Gastrocnemius medialis (tissue), 4 donors: ENCODE measurements at places on chromosomes 13 and 19.

DNA sequence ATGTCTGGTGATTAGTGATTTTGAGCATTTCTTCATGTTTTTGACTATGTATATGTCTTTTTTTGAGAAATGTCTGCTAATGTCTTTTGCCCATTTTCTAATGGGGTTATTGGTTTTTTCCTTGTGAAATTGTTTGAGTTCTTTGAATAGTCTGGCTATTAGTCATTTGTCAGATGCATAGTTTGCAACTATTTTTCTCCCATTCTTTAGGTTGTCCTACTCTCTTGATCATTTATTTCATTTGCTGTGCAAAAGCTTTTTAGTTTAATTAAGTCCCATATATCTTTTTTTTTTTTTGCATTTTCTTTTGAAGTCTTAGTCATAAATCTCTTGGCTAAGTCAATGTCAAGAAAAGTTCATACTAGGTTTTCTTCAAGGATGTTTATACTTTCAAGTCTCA, 449.8 kb downstream of the DACH1 start:
- no peak for DNase-seq

DNA sequence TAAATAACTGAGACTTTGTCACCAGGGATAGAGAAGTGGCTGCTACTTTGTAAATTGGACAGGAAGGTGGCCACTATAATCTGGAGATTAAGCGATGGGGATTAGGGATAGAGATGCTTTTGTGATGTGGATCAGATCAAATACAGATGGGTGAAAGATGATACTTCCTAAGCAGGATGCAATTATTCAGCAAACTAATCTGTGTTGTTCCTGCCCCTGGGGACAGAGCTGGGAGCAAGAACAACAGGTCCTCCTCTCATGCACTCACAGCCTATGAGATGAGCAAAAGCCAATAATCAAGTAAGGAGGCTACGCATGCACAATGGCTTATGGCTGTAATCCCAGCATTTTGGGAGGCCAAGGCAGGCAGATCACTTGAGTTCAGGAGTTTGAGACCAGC, 4.6 kb downstream of the RGL3 start:
- no peak for DNase-seq

- no peak for DNase-seq
Observed at GRCh38 chr13:79401259-79402070, 4.6 kb downstream of the RBM26 start.

DNA sequence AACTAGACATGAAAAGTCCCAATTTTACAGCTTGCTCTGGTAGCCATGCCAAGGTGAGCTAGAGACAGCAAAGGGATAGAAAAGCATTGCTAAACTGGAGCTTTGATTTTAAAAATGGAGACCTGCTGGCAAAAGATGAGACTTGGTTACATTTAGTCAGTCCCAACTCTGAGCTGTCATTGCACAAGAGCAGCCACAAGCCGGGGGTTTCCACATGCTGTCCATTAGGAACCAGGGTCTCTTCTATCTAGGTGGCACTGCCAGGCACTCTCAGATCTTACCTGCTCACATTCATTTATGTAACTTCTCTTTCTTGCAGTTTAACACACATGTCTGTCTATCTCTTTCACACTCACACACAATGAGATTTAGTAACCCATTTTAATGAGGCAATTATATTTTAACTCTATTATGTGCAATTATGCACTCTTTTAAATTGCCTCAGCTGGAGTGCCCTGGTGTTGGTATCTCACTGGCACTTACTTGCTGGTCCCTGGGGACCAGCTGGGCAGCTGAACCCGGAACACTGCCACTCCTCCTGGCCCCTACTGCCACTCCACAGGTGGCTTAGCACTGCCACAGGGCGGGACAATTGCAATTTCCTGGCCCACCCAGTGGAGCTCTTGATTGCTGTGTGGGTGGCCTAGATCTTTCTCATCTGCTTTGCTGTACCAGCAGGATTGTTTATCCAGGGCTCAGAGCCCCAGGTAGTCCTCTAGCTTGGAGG, 112.5 kb downstream of the COG6 start:
- DNase-seq, result no peak

- DNase-seq, result peak; percentile 32
Observed at GRCh38 chr19:49875857-49876421, 1.2 kb downstream of the AKT1S1 start.

DNA sequence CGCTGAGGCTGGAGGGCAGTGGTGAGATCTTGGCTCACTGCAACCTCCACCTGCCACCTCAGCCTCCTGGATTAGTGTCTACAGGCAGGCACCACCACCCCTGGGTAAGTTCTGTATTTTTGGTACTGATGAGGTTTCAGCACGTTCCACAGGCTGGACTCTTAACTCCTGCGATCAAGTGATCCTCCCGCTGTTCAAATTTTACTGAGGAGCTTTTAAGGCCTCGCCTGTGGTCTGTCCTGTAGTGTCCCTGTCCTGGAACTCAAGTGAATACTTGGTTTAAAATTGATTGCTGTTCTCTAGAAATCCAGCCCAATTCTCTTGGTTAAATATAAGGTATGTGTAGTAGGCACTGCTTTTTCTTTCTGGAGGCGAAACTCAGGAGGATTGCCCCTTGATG, 65.2 kb downstream of the DPRX start:
- DNase-seq, result no peak

DNA sequence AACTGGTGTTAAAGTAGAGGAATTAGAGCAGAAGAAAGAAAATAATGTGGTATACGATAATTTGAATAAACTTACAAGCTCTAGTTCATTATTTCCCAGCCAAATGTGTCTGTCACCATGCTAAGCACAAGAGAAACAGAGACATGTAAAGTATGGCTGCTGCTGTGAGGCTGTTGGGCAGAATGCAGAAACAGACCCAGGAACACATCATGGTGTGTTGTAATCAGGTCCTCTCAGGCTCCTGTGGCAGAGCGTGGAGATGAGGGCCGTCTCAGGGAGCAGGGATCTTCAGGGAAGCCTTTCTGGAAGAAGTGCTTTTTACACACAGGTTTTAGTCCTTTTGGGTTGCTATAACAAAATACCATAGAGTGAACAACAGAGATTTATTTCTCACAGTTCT, 710.7 kb upstream of the SGCG start:
- no peak for DNase-seq

DNA sequence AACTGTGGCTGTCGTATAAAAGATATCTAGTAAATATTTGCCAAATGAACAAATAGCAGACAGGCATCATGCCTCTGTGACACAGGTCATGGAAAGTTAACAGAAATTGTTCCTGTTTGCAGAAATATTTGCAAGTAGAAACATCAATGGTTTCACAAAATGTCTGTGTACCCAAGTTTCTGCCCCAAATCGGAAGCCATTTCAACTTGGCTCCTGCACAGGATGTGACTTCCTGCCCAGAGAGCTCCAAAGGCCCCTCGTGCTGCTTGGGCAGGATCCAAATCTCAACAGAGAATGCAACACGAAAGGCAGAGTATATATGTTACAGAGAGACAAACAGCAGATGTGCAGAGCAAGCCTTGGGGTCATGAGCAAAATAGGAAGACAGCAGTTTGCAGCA, 95.5 kb upstream of the SERP2 start:
- no peak for DNase-seq

- no peak for DNase-seq
Observed at GRCh38 chr19:7497292-7497691, 8.5 kb upstream of the PEX11G start.

GRCh38 chr13:33937373-33938098, 119.6 kb downstream of the RFC3 start:
- DNase-seq, result no peak

GRCh38 chr19:6271251-6271650, 8.5 kb downstream of the MLLT1 start:
- no peak for DNase-seq

- no peak for DNase-seq
Observed at GRCh38 chr13:113630804-113631203, 27.2 kb downstream of the ATP4B start.

DNA sequence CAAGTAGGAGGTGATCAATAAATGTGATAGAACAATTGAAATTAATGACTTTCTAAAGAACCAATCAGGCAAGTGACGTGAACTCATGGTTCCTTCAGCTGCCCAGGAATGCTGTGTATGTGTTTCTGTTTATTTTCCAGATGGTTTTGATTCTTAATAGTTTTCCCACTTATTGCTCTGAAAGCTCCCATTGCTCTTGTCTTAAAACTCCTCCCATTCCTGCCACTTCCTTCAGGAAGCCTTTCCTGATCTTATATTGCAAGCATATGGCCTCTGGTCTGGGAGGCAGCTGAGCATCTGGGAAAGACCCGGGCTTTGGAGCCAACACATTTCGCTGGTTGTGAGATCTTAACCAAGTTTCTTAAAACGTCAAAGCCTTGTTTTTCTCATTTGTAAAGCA, 17.1 kb upstream of the LATS2 start:
- DNase-seq, result no peak

- DNase-seq, result no peak
Observed at GRCh38 chr19:33159893-33160292, 28.0 kb downstream of the WDR88 start.
